Stimulated activated CD4-positive, alpha-beta T cell treated with anti-CD3 and anti-CD28 coated beads, Interleukin-12 subunit alpha, Interleukin-12 subunit beta, amount 100 ng/mL, for 48 hours (primary cell): ENCODE measurements at places on chromosomes 16 and 17.

DNA sequence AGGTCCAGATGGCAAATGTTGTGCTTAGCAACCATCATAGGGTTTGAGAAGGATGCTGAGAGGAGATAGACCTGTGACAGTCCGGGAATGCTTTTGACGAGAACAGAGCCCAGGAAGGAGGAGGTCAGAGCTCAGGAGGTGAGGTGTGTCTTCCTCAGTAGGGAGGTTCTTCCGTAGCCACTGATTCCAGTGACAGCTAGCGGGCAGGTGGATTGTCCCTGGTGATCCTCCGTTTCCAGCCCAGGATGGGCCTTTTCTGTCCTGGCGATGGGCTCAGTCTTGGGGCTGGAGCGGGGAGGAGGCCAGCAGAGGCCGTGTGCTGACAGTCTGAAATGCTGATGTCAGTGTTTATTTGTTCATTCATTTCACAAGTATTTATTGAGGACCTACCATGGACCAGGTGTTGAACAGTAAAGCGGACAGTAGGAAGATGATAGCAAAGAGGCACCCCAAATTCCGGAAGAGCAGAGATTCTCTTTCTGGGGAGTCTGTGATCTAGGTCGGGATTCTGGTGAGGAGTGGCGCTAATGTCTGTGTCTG is 38.8 kb downstream of the KIAA0513 start:
- DNase-seq = no peak

GRCh38 chr17:39264119-39264518 is 38.4 kb upstream of the STAC2 start:
- DNase-seq = no peak

DNA sequence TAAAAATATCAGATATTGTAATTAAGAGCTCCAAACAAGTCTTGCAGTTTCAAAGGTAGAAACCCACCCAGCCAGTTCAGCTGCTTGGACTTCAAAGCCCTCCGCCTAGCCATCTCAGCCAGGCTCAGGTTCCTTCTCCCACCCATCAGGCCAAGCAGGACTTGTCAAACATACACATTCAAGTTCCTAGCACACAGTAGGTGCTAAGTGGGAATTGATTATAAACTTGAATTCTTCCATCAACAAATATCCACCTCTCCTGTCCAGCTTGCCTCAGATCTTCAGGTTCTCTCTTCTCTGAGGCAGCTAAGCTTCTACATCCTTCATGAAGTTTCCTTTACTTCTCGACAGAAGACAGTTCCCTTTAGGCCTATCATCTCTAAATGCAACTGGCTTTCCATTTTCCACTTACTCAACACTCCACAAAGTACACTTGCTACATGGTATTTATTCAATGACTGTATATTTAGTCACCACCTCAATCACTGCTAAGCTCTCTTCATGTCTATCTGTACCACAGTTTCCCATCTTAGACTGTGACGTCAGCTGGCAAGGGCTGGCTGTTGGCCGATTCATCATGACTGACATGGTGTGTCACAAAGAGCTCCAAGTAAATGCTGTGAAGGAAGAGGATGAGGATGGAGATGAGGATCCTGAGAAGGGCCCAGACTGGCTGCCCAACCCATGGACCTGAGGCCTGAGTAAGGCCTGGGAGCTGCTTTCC is 13.3 kb upstream of the COG7 start:
- DNase-seq = no peak

DNA sequence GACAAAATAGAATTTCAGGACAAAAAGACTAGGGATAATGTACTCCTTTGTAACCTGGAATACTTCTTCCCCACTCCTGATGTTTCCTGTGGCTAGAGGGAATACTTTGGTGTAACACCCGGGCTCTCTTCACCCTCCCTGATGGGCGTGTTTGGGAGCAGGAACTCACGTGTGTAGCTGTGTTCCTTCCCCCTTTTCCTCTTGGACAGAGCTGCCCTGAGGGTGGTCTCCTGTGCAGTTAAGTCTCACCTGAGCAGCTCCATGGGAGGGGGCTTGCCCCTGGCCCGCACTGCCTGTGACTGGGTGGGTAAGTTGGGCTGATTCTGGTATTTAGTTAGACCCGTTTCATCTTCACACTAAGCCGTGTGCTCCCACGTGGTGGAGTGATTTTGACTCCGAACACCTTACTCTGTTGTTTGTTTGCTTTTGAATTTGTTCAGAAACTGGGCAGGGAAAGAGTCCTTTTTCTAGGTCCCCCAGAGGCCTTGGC is 87.9 kb downstream of the OR1D5 start:
- DNase-seq = no peak

DNA sequence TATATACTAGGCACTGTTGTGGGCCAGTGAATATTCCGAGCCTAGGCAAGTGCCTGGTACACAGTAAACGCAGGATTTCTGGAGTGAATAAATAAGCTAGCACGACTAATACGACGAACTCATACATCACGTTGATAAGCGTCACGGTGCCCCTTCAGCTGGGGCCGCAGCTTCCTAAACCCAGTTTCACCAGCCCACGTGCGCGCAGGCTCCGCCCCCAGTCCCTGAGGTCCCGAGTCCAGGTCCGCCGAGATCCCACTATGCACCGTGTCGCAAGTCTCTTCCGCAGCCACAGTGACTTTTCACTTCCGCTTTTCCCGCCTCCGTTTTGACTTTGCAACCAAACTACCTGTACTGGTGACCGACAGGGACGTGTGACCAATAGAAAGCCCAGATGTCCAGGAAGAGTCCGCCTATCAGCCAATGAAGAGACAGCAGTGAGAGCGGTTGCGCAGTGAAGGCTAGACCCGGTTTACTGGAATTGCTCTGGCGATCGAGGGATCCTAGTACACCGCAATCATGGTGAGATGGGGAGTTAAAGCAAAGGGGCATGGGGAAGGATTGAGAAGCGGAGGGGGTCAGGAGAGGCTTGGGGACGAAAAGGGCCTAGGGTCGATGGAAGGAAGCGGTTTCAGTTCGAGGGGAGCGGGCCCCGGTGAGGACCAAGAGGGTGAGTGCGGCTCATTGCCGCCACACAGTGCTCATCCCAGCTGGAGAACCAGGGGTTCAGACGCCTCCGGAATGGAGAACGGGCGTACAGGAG is at the start of gene PSMB3:
Gene PSMB3 (plus strand): TSS at position 434 of the 763 bp plus-strand sequence. CDS start 86 bp downstream, at position 520.
- peak; percentile 97 for DNase-seq

DNA sequence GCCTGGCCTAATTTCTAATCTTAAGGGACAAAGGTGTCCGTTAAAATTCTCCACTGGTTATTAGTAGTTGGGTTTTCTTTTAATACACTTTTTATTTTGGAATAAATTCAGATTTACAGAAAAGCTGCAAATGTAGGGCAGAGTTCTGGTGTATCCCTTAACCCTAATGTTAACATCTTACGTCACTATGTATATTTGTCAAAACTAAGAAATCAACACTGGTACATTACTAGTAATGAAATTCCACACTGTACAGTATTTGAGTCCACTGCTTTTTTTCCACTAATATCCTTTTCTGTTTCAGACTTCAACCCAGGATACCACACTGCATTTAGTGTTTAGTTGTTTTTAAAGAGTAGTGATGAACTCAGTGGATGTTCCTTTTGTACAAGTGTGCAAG is 18.7 kb upstream of the KPNA2 start:
- DNase-seq = no peak

GRCh38 chr16:85767531-85767930 is 16.6 kb upstream of the C16orf74 start:
- DNase-seq = no peak

- peak; percentile 54 for DNase-seq
These were observed 1.8 kb downstream of the KIAA0513 start for GRCh38 chr16:85029408-85029784.

DNA sequence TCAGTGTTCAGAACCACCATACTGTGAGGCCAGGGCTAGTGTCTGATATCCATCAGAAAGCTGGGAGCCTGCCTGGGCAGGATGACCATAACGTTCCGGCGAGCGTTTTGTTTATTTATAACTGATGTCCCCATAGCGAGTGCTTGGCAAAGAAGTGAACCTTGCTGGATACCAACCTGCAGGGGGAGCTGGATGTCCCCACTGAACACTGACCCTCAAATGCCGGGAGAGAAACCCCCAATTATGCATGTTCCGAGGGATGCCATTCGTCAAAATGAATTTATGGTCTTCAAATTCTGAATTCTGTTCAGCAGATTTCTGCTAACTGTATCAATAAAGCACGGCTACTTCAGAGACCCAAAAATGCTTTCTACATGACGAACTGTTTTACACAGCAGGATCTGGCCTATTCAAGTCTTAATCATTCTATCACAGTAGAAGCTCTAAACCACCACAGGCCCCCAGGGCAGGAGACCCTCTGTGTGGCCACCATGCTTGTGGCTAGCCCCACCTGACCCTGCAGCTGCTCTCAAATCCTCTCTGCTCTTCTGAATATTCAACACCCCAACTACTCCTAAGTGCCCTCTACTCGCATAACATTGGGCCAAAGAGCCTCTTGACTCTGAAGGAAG is 15.2 kb downstream of the MED24 start:
- DNase-seq = no peak

DNA sequence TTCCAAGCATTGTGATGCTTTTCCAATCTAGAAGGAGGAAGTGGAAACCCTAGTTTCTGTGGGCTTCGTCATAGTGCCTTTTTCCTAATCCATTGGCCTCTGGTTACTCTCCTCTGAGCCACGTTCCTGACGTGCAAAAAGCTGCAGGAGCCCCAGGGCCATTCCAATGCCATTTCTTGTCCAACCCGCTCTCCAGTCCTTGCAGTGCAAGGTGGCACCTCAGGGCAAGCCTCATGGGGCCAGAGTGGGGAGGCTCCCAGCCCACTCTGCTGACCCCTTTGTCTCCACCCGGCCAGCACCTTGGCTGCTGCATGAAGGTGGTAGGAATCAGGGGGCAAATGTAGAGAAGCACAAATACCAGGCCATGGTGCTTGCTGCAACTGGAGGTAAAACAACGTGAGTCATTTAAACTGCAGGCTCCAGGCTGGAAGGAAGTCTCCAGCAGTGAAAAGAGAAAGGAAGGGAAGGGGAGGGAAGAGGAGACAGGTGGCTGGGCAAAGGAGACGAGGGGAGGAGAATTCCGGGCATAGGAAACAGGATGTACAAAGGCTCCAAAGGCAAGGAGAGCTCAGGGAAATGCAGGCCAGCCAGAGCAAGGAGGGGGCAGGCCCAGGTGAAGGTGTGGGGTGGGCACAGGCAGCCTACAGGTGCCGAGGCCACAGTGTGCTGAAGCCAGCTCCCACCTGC is 168.2 kb upstream of the TNRC6C start:
- DNase-seq = no peak

DNA sequence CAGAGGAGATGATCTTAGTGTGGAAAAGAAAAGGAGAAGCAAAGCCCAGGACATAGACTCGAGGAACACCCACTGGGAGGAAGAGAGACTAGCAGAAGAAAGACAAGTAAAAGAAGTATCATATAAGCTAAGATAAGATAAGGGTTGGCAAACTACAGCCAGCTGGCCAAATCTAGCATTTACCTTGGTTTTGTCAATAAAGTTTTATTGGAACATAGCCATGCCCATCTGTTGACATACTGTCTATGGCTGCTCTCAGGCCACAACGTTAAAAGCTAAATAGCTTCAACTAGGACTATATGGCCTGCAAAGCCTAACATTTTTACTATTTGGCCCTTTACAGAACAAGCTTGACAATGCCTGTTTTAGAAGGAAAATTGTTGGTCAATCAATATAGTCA is 166.4 kb upstream of the AXIN2 start:
- DNase-seq = no peak

DNA sequence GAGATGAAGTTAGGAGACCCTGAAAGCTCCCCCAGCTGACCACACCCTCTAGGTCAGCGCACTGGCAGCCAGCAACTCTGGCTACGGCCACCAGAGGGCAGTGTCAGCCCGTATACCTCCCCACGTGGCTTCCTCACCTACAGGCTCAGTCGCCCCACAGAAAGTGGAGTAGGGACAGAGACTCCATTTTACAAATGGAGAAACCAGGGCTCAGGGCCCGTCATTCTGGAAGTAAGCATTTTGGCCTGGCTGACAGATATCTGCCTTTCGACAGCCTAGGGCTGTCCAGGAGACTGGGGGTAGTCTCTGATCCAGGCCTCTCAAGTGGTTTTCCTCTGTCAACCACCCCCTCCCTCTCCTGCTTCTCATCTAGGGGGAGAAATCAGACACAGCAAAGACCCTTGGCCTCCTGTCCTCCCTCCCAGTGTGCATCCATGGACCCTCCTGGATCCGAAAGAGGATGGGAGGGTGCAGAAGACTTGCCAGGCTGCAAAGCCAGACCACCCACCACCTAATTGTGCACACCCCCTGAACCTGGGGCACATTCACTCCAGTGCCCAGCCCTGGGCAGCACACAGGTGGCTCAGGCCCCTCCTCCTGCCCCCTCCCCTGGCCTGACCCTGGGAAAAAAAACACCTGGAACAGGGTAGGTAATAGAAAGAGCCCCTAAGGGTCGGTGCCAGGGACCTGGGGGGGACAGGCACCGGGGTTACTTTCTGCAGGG is 3.8 kb upstream of the HAP1 start:
- DNase-seq = peak; percentile 70

DNA sequence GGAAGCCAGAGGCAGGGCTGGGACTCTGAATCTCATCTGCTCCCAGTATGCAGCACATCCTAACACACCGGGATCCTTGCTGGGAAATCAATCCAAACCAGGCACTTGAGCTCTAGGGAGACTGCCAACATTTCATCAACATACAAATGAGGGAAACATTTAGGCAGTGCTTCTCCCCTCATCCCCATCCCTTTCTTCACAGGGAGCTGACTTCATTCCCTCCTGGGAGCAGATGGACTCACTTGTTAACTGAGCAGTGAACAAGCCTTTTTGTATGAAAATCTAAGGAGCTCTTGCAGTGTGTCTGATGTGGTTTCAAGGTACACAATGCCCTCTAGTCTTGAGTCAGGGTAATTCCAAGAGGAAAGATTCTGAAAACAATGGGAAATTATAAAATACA is 96.3 kb downstream of the TMEM114 start:
- no peak for DNase-seq

DNA sequence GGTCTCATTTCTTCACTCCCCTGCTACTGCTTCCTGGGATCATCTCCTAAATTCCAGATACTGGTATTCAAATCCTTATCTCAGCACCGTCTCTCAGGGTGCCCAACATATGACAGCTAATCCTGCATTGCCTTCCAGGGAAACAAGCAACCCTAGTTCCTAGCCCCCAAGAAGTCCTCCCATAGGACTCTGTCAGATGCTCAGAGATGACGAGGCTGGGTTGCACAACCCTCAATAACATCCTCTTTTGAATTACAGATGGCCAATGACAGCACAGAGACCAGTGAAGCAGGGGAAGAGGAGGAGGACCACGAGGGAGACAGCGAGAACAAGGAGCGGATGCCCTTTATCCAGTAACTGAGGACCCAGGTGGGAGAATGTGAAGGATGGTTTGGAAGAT is 45.0 kb upstream of the CLEC3A start:
- no peak for DNase-seq

DNA sequence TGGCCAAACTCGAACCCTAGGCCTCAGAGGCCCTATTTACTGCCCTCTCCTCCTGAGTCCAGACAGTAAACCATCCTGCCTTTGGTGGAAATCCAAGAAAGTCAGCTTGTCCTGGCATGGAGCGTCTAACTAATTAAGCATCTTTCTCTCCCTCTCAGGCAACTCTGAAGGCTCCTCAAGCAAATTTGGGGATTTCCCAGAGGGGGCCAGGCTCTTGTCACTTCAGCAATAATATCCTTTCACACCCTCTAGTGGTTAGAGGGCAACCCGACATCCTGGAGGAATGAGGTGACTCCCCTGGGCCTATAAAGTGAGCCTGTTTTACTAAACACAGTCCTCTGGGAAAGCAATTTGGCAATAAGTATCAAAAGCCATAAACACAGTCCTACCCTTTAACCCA is 60.4 kb downstream of the NOG start:
- DNase-seq = peak; percentile 57
